CD4-positive, alpha-beta memory T cell (primary cell): ENCODE measurements at places on chromosomes 4 and X.

DNA sequence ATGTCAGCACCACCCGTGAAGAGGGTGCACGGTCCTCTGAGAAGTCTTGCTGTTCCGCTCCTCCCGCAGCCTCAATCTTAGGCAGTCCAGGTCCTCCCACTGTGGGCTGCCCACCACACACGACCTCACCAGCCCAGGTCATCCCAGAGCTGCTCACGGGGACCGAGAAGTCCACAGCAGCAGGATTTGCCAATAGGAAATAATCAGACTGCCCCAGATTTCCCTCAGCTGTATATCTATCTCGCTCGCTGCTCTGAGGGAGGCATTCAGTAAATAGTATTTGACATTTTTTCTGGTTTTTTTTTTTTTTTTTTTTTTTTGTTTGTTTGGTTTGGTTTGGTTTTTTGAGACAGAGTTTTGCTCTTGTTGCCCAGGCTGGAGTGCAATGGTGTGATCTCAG is 83.8 kb downstream of the STOX2 start:
- DNase-seq: no peak

DNA sequence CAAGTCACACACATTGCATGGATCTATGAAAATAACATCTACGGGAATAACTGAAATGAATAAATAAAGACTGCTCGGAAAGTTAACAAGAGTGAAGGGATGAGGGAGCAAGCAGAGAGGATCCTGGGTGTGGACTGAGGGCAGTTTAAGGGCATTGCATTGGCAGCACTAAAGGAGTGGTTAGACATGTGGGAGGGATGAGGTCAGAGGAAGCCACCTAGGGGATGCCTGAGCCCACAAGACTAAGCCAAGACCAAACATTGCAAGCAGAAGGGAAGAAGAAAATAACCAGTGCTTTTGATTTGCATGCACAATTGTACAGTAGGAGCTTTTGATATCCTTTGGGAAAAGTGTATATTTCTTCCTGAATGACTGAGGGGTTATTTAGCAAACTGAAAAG is 106.1 kb downstream of the MSL3 start:
- DNase-seq: no peak

- DNase-seq: no peak
Observed at GRCh38 chr4:21778702-21779101, 169.9 kb downstream of the KCNIP4 start.

- DNase-seq: no peak
Observed at GRCh38 chrX:26295425-26295824, 79.5 kb downstream of the MAGEB5 start.

- no peak for DNase-seq
Observed at GRCh38 chr4:154366956-154367355, 124.6 kb downstream of the DCHS2 start.

DNA sequence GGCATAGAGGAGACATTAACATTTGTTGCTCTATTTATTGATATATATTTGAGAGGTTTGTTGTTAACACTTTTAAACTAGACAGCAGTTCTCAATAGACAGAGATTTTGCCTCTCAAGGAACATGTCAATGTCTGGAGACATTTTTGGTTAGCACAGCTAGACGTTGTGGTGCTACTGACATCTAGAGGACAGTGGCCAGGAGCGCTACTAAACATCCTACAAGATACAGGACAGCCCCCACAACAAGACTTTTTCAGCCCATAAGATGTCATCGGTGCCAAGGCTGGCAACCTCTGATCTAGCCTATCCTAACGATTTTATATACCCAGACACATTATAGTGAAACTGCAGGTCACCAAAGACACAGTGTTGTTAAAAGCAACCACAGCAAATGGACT is 18.4 kb upstream of the CTSO start:
- DNase-seq: no peak

GRCh38 chrX:9790866-9791265 is 4.6 kb downstream of the SHROOM2 start:
- DNase-seq: no peak

DNA sequence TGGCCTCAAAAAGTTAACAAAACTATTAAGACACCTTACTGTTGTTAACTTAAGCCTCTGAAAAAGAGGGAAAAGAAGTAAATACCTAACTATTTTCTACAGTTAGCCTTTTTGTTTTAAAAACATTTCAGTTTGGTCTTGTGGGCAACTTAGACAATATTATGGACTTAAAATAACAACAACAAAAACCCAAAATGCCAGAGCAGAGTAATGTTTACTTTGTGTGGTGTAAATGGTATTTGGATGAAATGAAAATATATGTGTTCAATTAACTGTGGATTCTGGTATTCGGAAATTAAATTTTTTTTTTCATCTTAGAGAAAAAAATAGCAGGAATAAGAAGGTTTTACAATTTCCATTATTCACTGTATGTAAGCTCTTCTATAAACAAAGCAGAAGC is 79.6 kb upstream of the NPNT start:
- no peak for DNase-seq

DNA sequence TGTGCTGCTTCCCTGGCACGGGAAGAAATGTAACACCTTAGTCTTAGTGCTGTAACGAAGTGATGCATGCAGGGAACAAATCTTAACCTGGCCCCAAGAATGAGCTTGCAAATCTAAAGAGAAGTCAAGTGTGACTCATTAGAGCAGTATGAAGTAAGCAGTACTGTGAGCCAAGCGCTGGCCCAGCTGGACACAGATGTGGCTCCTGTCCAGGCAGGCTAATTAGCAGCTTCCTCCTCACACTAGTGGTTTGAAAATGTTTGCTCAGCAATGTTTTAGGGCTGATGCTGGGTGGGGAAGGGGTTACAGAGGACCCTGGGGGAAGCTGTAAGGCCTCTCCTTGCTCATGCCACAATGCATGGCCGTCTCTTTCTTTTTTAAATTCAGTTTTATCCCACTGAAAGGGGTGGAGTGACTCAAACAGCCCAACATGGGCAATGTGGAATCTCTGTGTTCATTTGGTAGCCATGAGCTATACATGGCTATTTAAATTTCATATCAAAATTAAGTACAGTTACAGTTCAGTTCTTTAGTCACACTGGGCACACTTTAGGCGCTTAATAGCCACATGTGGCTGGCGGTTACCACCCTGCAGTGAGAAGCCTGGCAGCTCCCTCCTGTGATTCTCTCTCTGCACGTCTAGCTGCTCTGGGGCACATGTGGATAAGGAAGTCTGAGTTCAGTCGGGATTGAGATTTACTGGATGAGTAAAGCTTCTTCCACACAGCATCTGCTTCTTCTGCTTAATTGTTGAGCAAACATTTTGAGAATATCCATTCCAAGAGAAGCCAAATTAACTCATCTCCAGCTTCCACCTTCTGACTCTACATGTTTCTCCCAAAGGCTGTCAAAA is 48.8 kb downstream of the MAP7D2 start:
- DNase-seq: no peak

- no peak for DNase-seq
Observed at GRCh38 chr4:80213117-80213815, 16.0 kb downstream of the PRDM8 start.

- no peak for DNase-seq
Observed at GRCh38 chr4:3366893-3367775, 74.3 kb downstream of the RGS12 start.

DNA sequence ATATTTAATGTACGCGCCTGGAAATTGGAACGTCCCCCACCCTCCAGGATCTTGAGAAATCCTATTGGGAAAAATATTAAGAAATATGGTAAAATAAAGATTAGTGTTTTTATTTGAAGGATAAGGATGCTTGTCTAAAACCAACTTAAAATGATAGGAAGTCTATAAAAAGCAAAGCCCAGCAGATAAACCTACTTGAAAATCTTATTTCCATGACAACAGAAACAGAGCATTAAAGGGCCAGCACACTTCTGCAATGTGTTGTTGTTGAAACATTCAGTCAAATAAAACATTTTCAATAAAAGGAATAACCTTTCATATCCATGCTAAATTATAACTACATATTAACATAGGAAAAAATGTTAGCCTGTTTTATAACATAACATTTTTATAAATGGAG is 29.3 kb upstream of the GPM6A start:
- no peak for DNase-seq

GRCh38 chrX:152824841-152825374 is 5.6 kb downstream of the CETN2 start:
- no peak for DNase-seq

- DNase-seq: no peak
Observed at GRCh38 chr4:22389240-22389870, 126.5 kb downstream of the ADGRA3 start.

GRCh38 chr4:37452952-37453280 is 208.4 kb downstream of the NWD2 start:
- no peak for DNase-seq

GRCh38 chrX:41664908-41665307 is 23.9 kb upstream of the GPR34 start:
- no peak for DNase-seq

- DNase-seq: no peak
Observed at GRCh38 chr4:79182209-79182608, 143.7 kb downstream of the NAA11 start.

- DNase-seq: no peak
Observed at GRCh38 chrX:10501611-10502010, 118.8 kb downstream of the MID1 start.

DNA sequence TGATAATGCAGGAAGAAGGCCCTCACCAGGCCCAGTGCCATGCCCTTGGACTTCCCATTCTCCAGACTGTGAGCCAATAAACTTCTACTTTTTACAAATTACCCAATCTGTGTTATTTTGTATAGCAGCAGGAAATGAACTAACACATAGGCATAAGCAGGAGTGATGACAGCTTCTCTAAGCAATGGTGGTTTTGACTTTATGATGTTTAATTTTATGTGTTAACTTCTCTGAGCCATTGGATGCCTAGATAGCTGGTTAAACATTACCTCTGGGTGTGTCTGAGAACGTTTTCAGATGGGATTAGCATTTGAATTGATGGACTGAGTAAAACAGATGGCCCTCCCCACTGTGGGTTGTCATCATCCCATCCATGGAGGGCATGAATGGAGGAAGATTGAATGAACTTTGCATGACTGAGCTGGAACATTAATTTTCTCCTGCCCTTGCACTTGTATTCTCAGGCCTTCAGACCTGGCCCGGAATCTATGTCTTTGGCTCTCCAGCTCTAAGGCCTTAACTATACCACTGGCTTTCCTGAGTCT is 13.9 kb upstream of the PDLIM3 start:
- DNase-seq: no peak
